ENCODE measurements at places on chromosomes 4 and X. TPM values are rescaled to one million over a fixed set of nuclear protein-coding genes. Genes with fewer than 3 reads are reported as not detected.

Gene ELF4
- 11.5 TPM for total RNA-seq

Gene MAML3
- 0.79 TPM for total RNA-seq

Gene NXF2
- total RNA-seq: not detected

Gene UGT2B11
- total RNA-seq: not detected

Gene ZNF185
- 93.5 TPM for total RNA-seq

Gene ZXDA
- total RNA-seq: 7.7 TPM

Gene RXFP1
- total RNA-seq: not detected

Gene ZCCHC18
- not detected for total RNA-seq

DNA sequence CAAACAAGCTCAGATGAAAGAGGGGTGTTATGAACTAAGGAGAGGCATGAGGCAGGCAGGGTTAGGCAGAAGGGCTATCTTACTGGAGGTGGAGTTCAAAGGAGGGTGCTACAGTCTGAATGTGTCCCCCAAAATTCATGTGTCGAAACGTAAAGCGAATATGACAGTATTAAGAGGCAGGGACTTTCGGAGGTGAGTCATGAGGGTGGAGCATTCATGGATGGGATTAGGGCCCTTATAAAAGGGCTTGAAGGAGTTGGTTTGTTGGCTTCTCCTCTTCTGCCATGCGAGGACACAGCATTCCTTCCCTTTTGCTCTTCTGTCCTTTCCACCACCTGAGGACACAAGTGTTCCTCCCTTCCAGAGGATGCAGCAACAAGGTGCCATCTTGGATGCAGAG is 22.9 kb downstream of the APLN start:
- DNase-seq: peak; percentile 20

- no peak for DNase-seq
These were observed 116.2 kb downstream of the TMA16 start for GRCh38 chr4:163610648-163611047.

GRCh38 chrX:45191820-45192409 is 8.8 kb downstream of the DIPK2B start:
- no peak for DNase-seq

DNA sequence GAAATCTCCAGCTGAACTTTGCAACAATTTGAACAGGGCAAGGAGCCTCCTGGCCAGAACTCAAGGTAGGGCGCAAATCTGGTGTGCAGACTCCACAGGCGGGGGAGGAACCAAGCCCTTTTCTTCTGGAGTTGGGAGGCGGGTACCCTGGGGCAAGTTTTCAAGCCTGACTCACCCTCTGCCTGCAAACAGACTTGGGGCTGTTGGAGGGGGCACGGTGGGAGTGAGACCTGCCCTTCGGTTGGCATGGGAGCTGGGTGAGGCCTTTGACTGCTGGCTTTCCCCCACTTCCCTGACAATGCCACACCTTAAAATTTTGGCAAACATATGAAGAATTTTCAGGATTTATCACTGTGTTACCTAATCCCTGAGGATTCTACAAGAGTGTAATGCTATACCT is 709.8 kb upstream of the DIAPH2 start:
- peak; percentile 64 for DNase-seq

DNA sequence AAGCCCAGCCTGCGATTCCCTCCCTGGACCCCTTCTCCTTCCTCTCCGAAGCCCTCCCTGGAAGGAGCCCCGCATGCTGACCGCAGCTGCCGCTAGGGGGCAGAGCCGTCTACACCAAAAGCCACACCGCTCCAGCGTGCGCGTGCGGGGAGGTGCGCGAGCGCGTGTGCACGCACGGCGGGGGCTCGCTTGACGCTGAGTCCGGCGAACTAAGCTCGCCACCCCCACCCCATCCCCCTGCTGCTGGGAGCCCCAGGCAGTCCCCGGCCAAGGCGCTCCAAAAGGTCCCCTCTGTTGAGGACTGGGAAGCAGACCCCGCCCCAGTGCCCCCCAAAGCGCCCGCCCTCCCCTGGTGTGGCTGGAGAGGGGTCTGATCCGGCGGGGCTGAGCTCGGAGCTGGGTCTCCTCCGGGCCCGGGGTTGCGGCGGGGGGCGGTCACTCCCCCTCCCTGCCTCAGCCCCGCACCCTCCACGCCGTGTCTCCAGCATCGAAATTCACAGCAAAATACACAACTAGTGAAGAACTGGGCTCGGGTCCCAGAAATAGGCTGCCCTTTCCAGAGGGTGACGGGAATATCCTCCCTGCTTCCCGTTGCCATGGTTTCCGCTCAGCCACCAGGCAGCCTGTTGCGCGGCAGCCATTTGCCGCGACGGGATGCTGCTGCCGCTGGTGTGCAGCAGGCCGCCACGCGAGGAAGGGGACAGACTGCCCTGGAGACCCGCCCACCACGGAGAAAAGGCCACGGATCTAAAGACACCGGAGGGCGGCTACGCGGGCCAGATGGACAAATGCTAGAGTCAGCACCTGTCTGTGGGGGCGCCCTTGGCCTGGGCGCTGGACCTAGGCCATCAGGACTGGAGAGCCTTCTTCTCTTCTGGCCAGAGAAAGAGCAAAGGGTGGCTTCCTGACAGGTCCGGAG is 11.2 kb upstream of the CCNQ start:
- DNase-seq: peak; percentile 15

GRCh38 chrX:138886769-138887168 is 175.3 kb upstream of the FGF13 start:
- DNase-seq: peak; percentile 80

- DNase-seq: no peak
These were observed 26.9 kb downstream of the NKX1-1 start for GRCh38 chr4:1379351-1379781.

DNA sequence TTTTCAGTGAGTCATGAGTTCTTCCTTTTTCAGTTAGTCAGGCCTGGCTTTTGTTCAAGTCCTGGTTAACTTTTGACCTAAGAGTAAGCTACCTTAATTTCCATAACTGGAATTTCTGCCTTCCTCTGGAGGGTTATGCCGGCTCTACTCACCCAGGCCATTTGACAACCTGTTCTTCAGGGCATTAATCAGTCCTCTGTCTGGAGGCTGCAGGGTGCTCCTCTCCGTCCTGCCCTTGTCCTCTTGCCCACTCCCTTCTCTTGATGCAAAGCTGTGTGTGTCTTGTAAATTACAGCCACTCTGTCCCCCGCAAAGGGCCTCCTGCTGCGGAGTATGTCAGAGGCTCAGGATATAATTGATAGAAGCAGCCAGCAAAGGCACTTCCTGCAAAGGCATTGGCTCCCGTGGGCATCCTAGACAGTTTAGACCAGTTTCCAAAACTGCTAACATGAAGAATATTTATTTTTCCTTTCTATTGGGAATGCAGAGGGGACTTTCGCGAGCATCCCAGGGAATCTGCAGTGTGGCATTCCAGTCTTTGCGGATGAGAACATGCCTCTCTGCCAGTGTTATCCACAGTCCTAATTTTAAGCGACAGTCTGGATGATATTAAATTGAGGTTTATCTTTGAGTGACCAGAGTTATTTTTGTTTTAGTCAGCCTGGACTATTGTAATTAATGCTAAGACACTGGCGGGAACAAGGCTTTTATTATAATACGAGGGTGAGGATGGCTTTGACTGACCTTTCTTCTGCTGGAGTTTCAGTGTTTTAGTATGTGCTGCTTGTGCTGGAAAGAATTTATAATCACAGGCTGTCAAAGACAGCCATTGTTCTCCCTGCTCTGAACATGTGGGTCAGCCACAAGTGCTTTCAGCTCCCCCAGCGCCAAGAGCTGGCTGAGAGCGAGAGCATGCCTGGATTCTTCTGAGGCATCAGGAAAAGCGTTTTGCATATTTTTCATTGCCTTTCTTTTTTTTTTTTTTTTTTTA is 74.2 kb downstream of the LIMCH1 start:
- DNase-seq: peak; percentile 82
